ENCODE measurements at places on chromosomes 2 and 18.

DNA sequence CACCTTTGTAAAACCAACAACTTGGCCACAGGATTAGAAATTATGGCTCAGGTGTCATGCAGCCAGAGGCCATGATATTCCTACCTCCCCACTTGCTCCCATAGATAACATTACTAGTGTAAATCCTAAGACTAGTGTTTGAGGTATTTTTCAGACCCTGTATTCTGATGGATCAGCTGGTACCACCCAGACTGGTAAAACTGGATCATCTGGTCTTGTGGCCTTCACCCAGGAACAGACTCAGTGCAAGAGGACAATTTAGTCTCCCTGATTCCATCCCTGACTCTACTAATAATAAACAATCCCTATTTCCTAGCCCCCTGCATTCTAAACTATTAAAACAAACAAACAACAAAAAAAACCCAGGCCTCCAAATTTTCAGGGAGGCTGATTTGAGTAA lies 121.0 kb downstream of the ALPK2 start:
- DNase-seq, result no peak

DNA sequence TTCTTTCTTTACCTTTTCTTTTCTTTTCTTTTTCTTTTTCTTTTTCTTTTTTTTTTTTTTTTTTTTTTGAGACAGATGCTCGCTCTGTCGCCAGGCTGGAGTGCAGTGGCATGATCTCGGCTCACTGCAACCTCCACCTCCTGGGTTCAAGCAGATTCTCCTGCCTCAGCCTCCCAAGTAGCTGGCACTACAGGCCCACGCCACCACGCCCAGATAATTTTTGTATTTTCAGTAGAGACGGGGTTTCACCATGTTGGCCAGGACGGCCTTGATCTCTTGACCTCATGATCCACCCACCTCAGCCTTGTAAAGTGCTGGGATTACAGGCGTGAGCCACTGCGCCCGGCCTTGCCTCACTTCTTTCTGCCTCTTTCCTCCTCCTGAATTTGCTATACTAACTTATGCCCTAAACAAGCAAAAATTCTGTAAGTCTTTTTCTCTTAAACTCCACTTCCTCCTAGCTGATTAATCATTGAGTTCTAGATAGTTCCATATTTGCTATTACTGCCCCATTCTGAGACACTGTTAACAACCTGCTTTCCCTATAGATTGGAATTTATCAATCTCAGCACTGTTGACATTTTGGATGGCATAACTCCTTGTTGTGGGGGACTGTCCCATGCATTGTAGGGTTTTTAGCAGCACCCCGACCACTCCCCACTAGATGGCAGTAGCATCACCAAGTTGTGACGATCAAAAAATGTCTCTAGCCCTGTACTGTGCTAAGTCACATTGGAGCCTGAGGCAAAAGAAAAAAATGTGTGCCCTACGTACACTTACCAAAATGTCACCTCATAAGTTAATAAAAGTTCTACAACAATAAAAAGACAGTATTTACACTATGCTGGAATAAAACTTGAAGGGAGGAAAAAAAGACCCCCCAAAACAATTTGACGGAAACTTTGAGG lies 16.4 kb upstream of the THADA start:
- peak; percentile 75 for DNase-seq

GRCh38 chr2:233209533-233210171 lies 41.8 kb upstream of the ATG16L1 start:
- DNase-seq, result no peak

GRCh38 chr18:54607213-54608027 lies 16.4 kb downstream of the DYNAP start:
- no peak for DNase-seq

Measured in AG08395 (cell line).